Motor neuron (in vitro differentiated cells): ENCODE measurements at places on chromosomes 2 and 18.

DNA sequence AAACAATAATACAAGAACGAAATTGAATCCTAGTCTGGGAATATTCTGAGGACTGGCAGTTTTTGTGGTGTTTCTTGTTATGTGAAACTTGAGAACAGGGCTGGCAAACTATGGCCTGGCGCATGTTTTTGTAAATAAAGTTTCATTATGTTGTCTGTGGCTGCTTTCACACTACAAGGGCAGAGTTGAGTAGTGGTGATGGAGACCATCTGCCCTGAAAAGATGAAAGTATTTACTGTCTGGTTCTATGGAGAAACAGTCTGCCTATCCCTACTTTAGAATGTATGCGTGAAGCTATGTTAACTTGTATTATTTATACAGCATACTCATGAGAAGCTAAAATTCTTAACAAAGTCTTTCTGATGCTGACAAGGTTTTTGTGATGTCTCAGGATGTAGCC is 351.9 kb downstream of the LRRTM1 start:
- ATAC-seq = no peak

GRCh38 chr18:72456802-72457201 is 87.3 kb downstream of the CBLN2 start:
- no peak for ATAC-seq

- ATAC-seq = no peak
Observed at GRCh38 chr2:176556373-176556772, 287.1 kb downstream of the MTX2 start.

GRCh38 chr2:95258271-95258670 is 16.0 kb upstream of the PROM2 start:
- no peak for ATAC-seq

DNA sequence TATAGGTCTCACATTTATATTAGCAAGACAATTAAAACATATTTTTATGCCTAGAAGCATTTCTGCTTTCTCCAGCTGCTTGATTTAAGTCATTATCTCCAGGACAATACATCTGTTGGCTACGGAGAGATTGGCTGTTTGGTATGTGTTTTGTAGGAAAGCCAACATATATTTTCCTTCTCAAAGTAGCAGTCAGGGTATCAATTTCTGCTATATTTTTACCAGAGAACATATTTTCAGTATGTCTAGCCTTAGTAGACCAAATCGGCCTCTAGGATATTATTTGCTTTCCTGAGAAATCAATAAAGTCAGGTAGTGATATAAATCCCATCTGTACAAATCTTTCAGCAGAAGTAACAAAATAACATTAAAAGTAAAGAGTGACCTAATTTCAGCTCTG is 150.0 kb upstream of the COL3A1 start:
- no peak for ATAC-seq

GRCh38 chr2:68687018-68687417 is 43.6 kb downstream of the PROKR1 start:
- no peak for ATAC-seq

DNA sequence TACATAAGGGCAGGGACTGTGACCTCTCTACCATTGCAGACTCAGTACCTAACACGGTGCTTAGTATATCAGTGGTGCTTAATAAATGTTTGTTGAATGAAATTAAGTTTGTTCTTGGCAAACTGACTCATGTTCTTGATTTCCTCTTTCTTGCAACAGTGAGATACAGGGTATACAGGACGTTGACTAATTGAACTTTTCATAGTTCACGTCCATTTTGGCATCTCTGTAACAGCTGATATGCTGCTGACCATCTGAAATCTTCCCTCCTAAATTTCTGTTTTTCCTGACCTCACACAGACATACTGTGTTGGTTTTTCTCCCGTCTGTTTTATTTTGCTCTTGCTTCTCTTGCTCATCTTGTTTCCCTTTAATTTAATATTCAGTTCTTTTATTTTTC is 44.2 kb downstream of the LHCGR start:
- ATAC-seq = no peak

DNA sequence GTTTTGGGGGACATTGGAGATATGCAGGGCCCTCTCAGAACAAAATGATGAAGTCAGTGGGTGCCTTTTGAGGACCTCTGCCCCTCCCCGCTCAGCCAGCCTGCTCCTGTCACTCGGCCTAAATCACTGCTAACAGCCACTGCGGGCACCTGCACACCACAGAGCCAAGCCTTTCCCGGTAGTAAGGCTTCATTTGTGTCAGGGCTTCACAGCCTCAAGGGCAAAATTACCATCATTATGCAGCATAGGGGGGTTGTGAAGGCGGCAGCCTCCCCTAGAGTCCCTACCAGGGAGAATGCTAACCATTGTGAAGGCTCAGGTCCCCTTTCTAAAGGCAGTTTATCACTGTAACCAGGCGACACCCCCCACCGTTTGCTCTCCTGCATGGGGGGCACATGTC is 519.8 kb upstream of the MYT1L start:
- peak; percentile 18 for ATAC-seq

GRCh38 chr2:84931384-84931821 is 25.9 kb downstream of the TMSB10 start:
- no peak for ATAC-seq

- ATAC-seq = no peak
Observed at GRCh38 chr2:238107525-238108422, 7.6 kb downstream of the ESPNL start.

DNA sequence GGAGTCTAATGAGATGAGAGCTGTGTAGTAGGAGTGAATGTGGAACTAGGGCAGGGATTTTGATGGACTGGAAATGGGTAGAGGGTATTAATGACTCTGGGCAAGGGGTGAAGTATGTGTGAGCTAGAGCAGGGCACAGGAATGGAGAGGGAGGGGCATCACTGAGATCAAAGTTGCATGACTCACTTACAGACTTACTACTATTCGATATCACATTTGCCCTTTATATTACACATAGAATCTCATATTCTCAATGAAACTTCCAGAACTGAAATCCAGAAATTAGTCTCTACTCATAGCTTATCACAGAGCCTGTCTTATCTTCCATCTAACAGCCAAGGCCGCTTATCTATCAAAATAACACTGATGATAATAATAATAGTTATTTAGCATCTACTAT is 20.0 kb upstream of the ITGB6 start:
- ATAC-seq = no peak

DNA sequence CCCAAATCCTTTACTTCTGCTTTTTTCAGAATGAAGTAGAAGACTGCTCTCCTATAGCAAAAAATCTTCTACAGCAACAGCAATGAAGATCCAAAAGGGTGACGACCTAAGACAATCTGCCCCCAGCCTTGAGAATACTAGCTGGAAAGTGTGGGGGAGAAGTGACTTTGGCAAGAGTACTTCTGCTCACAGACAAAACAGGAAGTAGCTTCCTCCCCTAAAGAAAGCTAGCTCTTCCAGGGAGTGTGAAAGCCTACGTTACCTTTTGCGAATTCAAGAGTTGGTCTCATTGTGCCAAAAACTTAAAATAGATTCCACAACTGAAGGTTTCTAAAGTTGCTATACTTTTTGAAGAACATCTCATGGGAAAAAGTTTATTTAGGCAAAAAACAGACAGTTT is 1069.2 kb upstream of the CHAC2 start:
- ATAC-seq = no peak

GRCh38 chr18:79975985-79976680 is 11.7 kb downstream of the HSBP1L1 start:
- peak; percentile 60 for ATAC-seq

DNA sequence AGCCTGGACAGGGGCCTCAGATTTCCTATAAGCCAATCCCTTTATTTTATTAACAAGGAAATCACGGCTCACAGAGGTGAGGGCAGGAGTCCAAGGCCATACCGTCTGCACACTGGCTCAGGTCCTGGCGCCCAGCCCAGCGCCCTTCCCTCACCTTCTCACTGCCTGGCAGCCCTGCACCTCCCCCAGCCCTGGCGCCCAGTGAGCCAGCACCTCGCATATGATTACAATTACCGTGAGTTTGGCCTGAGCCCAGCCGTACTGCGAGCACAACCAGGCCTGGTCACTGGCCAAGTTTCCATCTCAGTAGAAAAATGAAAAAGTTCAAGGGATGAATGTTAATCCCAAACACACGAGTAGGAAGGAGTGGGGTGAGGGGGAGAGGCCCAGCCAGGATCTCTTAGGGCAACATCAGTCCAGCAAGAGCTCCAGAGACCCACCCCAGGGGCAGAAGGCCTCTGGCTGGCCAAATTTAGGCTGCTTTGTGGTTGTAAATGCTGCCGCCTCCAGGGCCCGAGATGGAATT is 68.4 kb downstream of the MCFD2 start:
- ATAC-seq = peak; percentile 91

DNA sequence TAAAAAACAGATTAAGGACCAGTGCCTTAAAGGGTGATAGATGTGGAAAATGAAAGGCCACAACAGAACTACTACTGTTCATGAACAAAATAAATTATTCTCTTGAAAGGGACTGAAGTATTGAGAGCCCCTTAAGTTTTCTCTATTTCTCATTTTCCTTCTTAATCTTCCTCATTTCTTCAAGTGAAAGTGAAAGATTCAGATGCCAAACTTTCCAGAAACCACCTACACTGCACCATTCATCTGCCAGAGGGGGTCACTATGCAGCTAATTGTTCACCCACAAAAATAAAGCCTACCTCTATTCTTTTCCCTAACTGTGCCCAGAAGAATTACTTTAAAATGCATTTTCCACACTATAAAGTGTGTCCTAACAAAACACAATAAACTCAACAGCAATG is 140.1 kb downstream of the NR4A2 start:
- ATAC-seq = no peak

DNA sequence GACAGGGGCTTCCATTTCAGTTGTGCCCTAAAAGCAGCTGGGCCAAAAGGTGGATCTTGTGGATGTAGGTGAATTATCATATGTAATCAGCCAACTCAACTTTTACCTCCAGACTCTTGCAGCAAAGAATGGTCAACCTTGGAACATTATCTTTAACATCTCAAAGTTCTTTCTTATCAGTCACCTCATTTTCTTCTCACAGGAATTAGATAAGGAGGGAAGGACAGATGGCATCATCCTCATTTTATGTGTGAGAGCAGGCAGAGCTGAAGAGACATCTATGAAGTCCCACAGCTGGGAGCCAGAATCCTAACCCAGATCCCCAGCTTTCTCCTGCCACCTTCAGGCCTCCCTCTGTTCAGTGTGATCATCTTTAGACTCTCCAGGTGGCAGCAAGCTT is 182.1 kb downstream of the MGAT5 start:
- ATAC-seq = no peak

- ATAC-seq = no peak
Observed at GRCh38 chr2:12579018-12579417, 137.7 kb upstream of the TRIB2 start.

DNA sequence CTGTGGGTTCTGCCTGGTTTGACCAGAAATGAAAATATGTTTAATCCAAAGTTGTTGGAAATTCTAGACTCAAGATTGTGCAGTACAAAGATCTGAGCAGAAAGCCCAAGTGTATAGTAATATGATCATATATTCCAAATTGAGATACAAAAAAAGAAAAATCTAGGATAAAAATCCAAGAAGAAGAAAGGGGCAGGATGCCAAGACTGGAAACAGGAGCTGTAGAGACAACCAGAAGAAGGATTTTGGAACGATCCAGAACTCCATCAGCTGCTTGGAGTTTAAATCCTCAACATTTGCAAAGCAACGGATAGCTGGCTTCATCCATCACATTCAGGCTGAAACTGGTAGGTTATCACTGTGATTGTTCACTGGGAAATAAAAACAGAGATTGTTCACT is 333.6 kb upstream of the UBE2E3 start:
- ATAC-seq = no peak

- ATAC-seq = no peak
Observed at GRCh38 chr2:236748385-236748784, 178.8 kb downstream of the ACKR3 start.

GRCh38 chr2:60221098-60221497 is 332.4 kb downstream of the BCL11A start:
- ATAC-seq = no peak
